ENCODE measurements at places on chromosomes 11 and 22.
A peak's percentile ranks its signal among the peaks of the same experiment; 100 is the strongest.

DNA sequence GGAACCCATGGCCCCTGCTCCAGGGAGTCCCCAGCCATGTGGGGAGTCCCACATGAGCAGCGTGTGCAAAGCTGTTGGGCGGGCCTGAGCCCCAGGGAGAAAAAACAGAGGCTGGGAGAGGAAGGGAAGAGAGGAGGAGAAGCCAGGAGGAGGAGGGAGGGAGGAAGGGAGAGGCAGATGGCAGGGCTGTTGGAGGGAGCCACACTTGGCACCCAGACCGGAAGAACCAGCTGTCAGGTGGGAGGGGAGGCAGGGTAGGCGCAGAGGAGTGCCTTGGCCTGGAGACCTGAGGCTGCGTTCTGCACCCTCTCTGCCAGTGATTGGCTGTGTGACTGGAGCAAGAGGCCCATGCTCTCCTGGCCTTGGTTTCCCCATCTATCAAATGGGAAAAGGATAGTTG is 6.7 kb downstream of the SYNGR1 start:
- peak; percentile 97 for DNase-seq

GRCh38 chr11:134246100-134246499 is 7.1 kb downstream of the THYN1 start:
- no peak for DNase-seq

DNA sequence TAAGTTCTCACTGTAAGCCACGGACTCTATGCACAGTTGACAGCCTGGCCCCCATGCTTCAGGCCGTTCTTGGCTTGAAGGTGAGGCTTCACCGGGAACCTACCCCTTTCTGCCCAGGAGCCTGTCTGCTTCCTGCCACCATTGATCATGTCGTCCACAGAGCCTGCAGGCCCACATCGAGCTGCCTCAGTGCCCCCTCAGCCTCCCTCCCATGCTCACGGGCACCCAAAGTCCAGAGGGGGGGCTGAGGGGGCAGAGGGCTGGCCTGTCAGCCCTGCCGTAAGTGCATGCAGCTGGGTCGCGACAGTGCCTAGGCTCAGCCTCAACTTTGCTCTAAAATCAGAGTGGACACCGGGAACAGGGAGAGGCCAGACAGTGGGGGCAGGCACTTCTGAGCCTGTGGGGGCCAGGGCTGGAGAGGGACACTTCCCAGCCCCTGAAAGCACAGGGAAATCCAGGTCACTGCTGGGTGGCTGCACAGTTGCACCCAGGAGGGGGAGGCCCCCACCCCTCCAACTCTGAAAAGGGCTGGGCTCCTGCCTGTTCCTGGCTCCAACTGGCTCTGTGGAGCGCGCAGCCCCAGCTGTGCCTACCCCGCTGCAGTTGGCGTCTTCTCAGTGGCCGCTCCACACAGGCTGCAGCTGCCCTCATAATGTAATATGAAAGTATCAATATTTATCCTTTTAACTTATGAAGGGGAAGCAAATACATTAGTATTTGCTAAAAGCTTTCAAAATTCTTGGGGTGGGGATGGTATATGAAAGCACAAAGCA is 598.6 kb downstream of the DLG2 start:
- no peak for DNase-seq

DNA sequence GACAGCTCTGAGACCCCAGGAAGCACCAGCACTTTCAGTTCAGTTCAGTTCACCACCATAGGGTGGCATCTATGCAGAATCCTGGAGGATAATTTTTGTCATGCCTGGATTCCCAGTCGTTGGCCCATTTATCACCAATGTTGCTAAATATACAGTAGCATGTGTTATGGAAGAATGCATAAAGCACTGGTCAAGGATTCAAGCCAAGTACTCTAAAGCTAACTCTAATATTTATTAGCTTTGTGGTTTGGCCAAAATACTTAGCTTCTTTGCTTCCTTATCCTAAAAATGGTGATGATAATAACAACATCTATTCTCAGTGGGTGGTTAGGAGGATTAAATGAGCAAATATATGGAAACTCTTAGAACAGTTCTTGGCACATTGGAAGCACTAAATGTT is 294.7 kb upstream of the ZC3H12C start:
- no peak for DNase-seq

GRCh38 chr22:25749420-25750169 is 7.6 kb downstream of the MYO18B start:
- DNase-seq: no peak

DNA sequence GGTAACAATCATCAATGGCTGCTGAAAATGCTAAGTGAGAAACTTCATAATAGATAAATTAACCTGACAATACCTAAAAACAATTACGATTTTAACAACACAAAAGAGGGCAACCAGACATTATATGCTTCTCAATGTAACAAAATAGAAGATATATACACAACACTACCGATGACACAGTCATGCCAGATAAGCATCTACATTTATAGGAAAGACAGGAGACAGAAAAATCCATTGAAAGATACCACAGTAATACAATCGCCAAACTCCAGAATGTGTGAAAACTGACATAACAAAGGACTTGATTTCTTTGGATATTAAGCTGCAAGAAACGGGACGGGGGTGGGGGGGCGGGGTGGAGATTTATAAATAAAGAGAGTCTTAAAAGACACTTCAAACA is 28.3 kb downstream of the USP28 start:
- DNase-seq: no peak

GRCh38 chr11:119673759-119674336 is 55.2 kb downstream of the NECTIN1 start:
- no peak for DNase-seq

DNA sequence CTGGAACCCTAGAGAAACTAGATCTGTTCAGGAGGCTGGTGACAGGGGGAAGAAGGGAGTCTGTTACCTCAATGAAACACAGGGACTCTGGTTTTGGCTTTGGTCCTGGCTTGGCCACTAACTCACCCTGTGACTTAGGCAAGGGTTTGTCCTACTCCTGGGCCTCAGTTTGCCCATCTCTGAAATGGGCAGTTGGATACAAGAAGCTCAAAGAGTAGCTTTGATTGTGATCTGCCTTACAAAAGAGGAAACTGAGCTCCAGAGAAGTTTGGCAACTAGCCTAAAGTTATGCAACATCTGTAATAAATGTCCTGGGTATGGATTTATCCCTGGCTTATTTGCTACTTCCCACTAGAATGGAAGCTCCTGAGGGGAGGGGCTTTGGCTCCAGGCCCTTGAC is 24.0 kb upstream of the LMO1 start:
- no peak for DNase-seq

DNA sequence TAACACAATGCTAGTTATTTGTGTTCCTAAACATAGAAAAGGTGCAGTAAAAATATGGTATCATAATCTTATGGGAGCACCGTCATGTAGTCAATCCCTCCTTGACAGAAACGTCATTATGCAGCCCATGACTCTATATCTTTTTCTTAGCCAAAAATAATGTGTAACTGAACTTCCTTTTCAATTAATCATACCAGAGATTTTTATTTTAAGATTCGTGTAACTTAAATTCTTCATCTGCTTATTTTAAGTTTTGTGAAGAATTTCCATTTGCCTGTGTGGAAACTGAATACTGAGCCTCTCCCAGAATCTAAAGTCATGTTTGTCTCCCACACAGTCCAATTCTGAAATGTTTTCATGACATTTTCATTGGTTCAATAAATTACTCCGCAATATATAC is 699.1 kb downstream of the KCNA4 start:
- DNase-seq: no peak

DNA sequence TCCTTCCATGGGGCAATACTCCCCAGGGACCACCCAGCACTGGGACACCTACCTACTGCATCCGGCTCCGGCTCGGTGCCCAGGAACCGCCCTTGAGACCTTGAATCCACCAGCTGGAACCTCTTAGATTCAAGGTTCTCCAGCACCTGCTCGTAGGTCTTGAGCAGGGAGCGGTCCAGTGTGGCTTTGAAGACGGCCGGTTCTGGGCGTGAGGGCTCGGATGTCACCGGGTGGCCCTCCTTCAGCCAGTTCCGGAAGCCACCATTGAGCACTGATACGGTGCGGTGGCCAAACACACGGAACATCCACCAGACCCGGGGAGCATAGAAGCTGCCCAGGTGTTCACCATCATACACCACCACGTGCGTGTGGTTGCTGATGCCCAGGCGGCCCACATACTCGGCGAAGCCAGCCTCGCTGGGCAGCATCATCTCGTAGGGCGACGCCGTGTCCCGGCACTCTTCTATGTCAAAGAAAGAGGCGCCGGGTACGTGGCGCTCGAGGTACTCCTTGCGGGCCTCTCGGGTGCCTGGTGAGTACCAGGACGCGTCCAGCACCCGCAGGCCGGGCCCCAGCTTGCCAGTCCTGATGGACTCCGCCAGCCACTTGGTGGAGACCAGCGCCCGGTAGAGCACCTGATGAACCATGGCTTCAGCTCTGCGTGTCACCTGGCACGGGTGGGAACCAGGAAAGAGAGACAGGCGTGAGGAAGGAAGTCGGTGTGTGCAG is 997 bp downstream of the TST start:
- DNase-seq: no peak

DNA sequence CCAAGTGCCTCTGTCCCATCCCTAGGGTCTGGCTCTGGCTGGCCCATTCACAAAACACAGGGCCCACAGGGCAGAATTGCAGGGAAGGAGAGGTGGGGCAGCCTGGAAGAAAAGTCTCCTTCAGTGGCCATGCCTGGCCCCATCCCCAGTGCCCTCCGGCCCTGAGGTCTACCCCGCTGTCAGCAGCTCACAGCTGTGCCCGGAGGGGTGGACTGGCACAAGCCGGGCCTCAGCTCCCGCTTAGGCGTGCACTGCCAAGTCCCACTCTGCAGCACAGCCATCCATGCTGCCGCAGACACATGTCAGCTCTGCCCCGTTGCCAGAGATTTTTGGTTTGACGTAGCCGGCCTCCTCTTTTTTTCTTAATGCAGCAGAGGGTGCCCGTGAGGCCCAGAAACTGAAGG is 3.9 kb upstream of the SCN2B start:
- peak; percentile 8 for DNase-seq

- no peak for DNase-seq
Measured at GRCh38 chr11:104161751-104162450, 2.0 kb downstream of the PDGFD start.

Measured in NCI-H524 (cell line).